CD4-positive, alpha-beta memory T cell (primary cell): ENCODE measurements at places on chromosomes 1 and 21.
A peak's percentile ranks its signal among the peaks of the same experiment; 100 is the strongest.

DNA sequence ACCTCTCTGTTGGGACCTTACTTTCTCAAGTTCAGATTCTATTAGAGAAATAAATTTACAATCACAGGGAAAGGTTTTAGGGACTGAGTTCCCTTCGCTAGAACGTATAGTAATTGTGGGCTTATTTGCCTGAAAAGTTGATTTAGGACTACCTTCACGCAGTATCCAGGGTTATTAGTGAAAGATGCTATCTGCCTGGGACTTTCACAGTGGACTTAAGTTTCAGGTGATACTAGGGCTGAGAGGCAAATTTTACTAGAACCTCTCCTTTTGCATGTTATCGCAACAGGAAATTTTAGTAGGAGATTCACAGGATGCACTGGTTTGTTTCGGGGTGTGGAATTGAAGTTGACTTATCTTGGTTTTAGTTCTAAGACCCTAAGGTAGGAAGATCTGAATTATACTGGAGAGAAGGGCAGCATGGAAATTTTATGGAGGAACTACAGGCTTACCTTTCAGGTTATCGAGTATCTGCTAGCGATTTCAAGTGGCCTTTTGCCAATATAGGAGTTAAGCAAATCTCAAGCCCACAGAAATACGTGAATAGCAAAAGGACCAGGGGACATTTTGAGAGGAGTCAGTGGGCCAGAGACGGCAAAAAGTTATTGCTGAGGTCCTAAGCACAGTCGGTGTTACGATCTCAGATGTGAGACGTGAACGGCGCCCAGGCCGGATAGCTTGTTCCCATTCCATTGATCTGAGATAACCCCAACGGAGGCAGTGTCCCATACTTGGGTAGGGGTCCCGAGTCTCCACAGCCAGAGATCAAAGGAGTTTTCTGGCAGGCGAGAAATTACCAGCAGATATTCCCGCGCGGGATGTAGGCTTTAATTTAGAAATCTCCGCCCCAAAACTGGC is 723 bp upstream of the GNAI3 start:
- no peak for DNase-seq

DNA sequence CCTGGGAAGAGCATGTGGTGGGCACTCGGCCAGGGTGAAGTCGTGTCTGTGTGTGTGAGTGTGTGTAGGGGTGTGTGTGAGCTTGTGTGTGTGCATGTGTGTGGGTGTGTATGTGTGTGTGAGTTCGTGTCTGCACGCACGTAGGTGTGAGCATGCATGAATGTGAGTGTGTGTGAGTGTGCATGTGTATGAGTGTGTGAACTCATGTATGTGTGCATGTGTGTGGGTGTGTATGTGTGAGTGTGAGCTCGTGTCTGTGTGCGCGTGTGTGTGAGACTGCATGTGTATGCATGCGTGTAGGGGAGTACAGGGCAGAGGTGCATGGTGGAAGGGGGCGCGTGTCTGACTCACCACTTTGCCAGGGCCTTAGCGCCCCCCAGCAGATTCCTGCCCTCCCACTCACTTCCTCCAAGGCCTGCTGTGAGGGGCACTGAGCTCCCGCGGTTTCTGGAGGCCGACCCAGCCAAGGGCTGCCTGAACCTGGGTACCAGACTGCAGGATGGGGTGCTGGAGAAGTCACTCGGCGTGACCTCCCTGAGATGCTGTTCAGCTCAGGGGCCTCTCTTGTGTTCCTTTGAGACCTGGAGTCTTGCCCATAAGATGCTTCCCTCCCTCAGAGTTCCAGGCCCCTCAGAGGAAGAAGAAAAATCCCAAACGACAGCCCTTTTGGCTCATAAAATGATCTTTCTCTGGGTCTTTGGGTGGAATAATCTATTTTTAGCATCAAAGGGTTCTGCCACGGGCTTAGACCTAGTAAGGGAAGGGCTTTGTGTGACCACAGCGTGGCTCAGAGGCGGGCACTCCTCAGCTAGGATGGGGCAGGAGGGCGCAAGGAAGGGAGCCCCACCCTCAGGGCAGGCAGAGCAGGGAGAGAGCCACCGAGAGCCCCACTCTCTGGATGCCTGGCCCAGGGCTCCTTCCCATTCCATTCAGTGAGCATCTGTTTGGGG is 41.1 kb upstream of the RUNX3 start:
- DNase-seq, result no peak

DNA sequence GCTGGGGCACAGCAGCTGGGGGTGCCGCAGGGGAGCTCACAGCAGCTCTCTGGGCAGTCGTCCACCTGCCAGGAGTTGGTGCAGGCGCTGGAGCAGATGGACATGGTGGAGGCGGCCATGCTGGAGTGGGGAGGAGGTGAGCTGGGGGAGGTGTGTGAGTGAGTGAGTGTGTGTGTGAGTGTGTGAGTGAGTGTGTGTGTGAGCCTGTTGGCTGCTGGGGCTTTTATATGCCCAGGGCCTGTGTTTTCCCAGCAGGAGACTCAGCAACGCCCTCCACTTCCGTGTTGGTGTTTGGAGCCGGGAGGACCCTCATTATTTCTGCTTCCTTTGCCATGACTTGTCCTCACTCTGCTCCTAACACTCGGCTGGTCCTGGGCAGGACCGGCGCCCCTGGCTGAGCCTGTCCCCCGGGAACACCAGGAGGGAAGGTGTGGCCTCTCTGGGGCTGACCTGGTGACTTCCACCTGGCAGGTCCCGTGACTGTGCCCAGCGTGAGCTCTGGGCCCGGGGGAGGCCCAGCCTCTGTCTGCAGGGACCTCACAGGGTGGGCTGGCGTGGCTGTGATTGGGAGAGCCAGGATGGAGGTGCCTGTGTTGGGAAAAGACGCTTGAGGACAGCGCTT is at the start of gene KRTAP10-2:
Gene KRTAP10-2, minus strand, starts transcription at position 166 of the 622 bp plus-strand sequence. Its CDS starts 47 bp downstream, at position 119.
- no peak for DNase-seq

- no peak for DNase-seq
Observed at GRCh38 chr1:85015826-85016225, 18.9 kb upstream of the MCOLN2 start.

GRCh38 chr21:29365661-29366265 is 67.0 kb downstream of the BACH1 start:
- no peak for DNase-seq

DNA sequence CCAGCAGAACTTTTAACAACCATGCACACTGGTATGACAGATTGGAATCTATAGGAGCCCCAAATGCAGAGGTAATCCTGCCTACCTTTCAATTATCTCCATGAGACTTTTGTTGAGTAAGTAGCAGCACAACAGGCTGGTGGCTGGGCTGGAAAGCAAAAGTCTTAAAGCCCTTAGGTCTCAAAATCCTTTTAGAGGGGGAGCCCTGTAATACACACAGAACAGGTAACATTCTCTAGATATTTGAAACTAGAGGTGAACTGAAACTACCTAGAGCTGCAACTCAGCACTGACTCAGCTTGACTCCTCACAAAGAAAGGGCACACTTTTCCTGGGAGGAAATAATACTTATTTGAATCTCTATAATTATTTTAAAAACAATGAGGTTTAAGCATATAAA is 71.5 kb downstream of the CLCA4 start:
- no peak for DNase-seq

DNA sequence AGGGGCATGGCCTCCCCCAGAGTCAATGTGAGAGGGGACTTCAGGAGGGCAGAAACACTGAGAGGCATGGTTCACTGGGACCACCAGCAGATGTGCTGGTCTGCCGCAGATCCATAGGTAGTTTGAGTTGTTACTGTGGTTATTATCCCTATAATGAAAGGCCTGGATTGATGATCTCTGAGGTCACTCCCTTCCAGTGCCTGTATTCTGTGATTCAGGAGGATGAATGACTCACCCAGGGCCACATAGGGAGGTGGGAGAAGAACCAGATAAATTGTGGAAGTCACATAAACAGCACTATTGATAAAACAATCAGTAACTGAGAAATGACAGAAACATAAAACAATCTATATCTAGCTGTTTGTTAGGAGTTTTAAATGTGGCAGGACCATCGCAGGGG is 22.7 kb upstream of the ACTL8 start:
- no peak for DNase-seq

GRCh38 chr1:110880708-110881374 is 7.9 kb downstream of the CD53 start:
- peak; percentile 87 for DNase-seq

DNA sequence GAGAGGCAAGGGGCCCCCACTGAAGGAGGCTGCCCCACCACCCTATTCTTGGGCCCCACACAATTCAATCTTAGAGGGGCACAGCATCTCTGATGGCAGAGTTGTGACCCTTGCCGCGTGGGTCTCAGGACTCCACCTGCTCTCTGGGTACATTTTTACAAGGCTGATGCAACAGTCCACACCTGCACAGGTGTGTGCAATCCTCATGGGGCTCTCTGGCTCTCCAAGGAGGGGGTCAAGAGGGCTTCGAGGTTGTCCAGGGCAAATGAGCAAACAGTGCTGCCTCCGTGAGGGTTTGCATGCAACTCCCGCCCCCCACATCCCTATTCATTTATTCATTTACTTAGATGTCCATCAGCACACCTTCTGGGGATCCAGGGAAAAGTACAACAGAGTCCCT is 81.6 kb upstream of the IFFO2 start:
- no peak for DNase-seq

GRCh38 chr1:89305493-89305892 is 32.8 kb upstream of the GBP5 start:
- DNase-seq, result no peak

- DNase-seq, result no peak
Observed at GRCh38 chr1:152735648-152736047, 22.2 kb upstream of the KPRP start.

- no peak for DNase-seq
Observed at GRCh38 chr1:19665496-19666465, 1.1 kb downstream of the HTR6 start.

DNA sequence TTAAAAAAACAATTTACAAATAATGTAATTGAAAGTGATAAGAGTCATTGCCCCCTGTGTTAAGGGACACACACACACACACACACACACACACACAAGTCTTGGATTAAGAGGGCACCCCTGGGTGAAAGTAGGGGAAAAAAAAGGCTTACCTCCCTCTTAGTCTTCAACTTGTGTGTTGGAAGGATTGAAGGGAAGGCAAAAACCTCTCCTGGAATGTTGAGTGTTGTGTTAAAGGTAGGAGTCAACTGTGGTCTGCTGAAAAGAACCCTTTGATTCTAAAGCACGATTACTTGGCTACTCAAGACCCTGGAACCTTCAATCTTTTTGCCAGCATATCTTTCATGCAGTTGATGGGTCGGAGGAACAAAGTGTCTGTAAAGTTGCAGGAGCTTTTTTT is 6.4 kb downstream of the PBX1 start:
- DNase-seq, result no peak

- DNase-seq, result no peak
Observed at GRCh38 chr1:87673748-87674147, 345.1 kb downstream of the LMO4 start.

- no peak for DNase-seq
Observed at GRCh38 chr1:31758823-31759222, 5.3 kb downstream of the ADGRB2 start.

DNA sequence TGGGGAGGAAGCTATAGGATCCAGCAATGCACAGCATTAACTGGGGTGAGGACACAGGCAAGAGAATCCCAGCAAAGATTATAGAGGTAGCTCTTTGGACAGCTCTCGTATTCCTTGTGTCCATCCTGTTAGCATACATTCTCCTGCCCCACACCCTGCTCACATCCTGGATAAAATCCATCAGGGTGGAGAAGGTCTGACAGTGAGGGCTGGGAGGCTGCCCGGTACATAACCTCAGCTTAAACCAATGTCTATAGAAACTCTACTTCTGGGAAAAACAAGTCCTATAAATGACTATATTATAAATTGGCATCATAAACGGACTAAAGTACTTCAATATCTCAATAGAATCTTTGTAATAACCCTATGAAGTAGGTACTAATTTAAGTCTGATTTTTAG is 36.8 kb upstream of the UBE2U start:
- DNase-seq, result no peak

DNA sequence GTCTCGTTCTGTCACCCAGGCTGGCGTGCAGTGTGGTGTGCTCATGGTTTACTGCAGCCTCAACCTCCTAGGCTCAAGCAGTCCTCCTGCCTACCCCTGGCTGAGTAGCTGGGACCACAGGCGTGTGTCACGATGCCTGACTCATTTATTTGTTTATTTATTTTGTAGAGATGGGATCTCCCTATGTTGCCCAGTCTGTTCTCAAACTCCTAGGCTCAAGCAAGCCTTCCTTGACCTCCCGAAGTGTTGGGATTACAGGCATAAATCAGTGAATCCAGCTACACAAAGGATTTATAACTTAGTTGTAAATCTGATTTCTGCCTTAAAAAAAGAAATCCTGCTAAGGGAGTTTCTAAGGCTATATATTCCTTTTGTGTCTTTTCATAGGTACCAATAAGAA is 30.5 kb upstream of the ZNF496 start:
- DNase-seq, result no peak

- DNase-seq, result no peak
Observed at GRCh38 chr21:38661197-38661871, 144.4 kb upstream of the ETS2 start.

GRCh38 chr1:94535879-94536278 is 5.7 kb downstream of the F3 start:
- no peak for DNase-seq

- DNase-seq, result no peak
Observed at GRCh38 chr1:220217383-220217988, 54.8 kb downstream of the RAB3GAP2 start.

DNA sequence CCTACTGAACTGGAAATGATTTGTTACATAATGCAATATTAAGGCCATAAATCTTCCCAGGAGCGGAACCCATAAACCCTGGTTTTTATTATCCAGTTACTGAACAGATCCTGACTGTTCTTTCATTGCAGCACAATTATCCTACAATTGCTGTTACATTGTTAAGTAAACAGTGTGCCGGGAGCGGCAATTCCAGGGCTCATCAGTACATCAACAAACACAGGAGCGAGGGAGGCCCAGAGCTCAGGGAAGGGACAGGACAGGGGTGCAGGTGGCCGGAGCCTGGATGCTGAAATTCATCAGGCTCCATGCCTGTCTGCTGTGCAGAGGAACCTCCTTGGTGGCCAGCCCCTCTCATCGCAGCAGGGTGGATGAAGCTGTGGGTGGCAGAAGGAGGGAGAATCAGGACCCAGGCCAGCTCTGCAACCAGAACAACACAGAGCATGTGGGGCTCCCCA is 544.7 kb downstream of the NPHP4 start:
- DNase-seq, result no peak

DNA sequence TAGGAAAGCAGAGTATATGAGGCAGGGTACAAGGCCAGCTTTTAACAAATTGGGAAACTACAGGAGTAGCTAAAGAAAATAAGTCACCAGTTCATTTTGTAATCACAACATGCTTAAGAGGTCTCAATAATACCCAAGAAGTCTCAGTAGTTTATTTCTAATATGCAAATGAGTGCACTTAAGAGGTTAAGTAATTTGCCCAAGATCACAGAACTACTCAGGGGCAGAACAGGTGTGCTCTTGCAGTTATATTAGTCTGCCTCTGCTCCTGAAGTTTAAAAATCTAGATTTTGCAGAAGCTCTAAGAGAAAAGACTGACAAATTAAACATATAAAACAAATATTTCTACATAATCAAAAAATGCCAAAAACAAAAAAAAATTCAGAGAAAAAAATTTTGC is 6.9 kb downstream of the EPS15 start:
- no peak for DNase-seq

GRCh38 chr1:234666761-234667160 is 56.8 kb upstream of the IRF2BP2 start:
- DNase-seq, result no peak
